Cortex of kidney (tissue), 1 donor: ENCODE measurements at places on chromosomes 4 and X.

DNA sequence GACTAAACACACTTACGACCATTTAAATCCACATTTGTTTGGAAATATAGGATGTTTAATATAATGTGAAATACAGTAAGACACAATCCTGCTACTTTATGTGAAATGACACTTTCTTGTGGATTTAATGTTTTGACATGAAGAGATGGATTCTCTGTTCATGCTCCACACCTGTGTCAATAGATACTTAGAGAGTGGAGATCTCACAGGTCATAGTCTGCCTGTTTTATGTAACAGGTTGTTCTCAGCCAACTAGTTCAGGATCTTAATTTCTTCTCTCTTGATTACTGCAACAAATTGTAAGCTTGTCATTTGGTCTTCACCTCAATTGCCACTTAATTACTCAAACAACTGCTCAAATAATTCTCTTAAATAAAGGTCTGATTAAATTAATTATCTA lies 1621.2 kb downstream of the PCDH7 start:
- no peak for DNase-seq

- no peak for DNase-seq
Measured at GRCh38 chr4:188492886-188493285, 353.6 kb downstream of the TRIML1 start.

DNA sequence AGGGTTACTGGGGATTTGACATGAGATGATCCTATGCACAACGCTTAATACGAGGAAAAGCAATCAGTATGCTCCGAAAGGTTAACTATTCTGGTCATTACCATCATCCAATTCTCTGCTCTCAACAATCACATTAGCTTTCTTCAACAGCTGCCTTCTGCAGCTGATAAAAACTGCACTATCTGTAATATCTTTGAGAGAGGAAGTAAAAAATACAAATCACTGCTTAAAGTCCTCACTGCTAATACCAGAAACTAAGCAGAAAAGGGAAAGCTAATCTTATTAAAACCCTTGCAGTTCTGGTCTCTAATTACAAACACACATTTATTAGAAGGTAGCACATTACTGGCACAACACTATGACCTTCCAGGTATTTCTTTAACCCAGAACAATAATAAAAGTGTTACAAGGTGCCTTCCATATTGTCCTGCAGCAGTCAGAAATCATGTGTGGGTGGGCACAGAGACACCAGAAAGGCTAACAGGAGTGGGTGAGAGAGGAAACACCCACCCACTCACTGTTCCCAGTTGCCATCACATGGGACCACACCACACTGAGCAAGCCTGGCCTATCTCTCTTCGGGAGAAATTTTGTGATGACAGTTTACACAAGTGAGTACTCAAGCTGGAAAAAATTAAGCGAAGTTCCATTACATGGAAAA lies 71.0 kb downstream of the RELL1 start:
- DNase-seq, result no peak

- DNase-seq, result no peak
Measured at GRCh38 chr4:100519205-100519604, 1.4 kb upstream of the EMCN start.

GRCh38 chrX:153602601-153603000 lies 3.7 kb upstream of the CCNQ start:
- no peak for DNase-seq

DNA sequence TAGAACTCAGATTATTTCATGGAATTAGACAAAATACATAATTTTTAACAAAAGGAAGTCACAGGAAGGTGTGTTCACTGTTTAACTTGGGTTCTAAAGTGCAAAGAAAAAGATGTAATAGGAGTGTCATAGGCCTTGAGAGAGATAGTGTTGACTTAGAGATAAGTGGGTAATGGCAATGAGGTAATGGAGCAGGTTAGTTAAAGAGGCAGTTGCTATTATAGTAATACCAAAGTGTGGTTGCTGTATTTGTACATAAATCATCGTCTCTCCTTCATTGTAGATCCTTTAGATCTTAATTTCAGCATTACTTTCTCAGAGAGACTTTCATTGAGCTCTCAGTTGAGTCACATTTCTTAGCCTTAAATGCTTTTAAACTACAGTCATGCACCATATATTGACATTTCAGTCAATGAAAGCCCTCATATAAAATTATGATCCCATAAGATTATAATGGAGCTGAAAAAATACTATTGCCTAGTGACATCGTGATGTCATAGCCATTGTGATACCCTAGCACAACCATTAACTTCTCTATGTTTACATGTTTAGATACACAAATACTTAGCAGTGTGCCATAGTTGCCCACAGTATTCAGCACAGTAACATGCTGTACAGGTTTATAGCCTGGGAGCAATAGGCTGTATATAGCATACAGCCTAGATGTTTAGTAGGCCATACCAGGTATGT lies 245.4 kb downstream of the ADGRL3 start:
- DNase-seq, result no peak

- DNase-seq, result no peak
Measured at GRCh38 chr4:154194649-154195048, 296.9 kb downstream of the DCHS2 start.

- DNase-seq, result no peak
Measured at GRCh38 chr4:100348473-100348872, 158.2 kb upstream of the DDIT4L start.

- no peak for DNase-seq
Measured at GRCh38 chrX:100975212-100975611, 5.7 kb downstream of the ARL13A start.

GRCh38 chr4:103100691-103101090 lies 1.1 kb upstream of the BDH2 start:
- no peak for DNase-seq

- no peak for DNase-seq
Measured at GRCh38 chr4:13449590-13449989, 34.5 kb downstream of the RAB28 start.

GRCh38 chr4:46459308-46459707 lies 69.4 kb upstream of the GABRA2 start:
- no peak for DNase-seq

GRCh38 chrX:4547213-4547836 lies 833.9 kb upstream of the PRKX start:
- no peak for DNase-seq

- DNase-seq, result no peak
Measured at GRCh38 chrX:87376896-87377295, 140.7 kb upstream of the KLHL4 start.

DNA sequence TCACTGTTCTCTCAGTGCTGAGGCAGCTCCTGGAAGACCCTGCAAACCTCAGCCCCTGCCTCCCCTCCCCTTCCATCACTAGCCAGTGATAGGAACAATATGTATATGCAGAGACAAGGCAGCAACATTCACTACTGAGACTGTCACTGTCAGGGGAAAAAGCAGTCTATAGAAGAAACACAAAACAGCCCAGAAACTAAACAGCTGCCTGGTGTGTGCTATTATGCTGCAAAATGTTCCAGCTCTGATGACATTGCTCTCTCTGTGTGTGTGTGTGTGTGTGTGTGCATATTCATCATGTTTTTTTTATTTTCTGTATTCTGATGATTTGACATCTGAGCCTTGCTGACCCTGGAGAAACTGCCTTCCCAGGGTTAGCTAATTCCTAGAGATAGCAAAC lies 147.2 kb downstream of the SPATA18 start:
- no peak for DNase-seq

DNA sequence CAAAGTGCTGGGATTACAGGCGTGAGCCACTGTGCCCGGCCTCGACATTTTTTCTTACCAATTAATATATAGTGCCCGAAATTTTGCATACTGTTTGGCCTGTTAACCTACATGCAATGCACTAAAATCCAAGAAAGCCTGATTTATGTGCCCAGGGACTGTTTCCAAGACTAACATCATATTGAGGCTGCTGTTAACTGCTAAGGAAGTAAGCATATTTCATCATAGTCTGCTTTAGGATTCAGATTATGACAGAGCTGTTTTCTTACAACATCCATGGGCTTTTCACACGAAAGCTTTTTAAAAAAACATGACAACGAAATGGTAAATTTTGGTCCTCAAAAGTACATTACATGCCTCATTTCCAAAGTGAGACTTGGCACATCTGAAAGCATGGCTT lies 84.4 kb downstream of the STOX2 start:
- DNase-seq, result no peak

DNA sequence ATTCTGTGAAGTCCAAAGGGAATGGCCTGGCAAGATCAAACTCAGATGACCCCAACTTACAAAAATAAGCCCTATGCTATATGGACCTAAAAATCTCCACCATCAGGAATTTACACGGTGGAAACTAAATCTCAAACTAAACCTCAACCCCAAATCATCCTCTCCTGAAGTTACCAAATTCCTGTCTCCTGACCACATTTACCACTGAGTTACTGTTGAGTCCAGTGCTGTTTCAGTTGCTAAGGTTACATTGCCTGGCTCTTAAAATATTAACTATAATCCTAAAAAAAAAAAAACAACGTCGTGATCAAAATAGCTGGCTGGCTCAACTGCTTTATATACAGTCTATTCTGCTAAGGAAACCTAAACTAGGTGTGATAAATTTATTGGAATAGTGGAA lies 315.2 kb upstream of the SLIT2 start:
- DNase-seq, result no peak

GRCh38 chr4:138841343-138841742 lies 174.2 kb upstream of the NOCT start:
- no peak for DNase-seq

DNA sequence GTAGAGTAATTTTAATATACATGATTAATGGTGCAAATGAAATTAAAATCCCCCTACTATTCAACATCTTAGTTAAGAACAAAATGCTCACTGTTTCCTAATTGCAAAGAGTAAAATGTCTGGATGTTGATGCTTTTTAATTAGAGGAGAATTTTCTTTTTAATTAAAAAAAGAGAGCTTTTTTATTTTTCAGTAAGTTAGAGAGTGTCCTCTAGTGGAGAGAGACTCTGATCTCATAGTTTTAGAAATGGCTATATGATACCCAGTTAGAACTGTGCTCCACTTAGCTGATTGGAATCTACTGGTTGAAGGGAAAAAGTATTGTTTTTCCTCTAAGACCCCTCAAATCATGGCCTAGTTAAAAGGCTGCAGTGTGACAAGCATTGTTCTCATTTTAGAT lies 312.0 kb upstream of the MAGEB2 start:
- no peak for DNase-seq

DNA sequence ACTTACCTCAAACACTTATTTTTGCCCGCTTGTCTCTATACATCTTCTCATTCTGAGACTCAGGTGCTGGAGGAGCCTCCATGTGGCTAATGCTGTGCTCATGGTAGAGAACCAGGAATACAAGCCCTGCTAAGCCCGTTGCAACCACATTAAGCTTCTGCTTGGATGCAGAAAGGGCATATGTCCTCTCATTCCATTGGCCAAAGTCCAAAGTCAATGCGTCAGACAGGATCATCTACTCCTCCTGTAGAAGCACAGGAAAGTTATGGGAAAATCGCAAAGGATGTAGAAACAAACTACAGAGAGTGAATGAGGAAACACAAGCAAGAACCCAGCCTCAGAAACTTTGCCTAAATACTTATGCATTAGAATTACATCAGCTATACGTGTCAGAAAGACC lies 124.5 kb upstream of the AGA start:
- no peak for DNase-seq

GRCh38 chr4:123871341-123871740 lies 474.7 kb downstream of the SPRY1 start:
- no peak for DNase-seq

DNA sequence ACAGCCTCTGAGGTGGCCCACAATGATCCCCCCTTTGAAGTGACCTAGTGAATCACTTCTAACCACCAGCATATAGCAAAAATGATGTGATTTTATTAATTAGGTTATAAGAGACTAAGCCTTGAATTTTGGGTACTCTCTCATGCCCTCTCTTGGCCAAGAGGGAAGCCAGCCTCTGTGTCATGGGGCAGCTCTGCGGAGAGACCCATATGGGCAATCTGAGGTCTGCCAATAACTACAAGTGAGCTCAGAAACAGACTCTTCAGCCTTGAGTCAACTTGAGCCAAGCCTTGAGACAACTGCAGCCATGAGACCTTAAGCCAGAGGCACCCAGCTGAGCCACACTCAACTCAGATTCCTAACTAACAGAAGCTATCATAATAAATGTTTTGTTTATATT lies 45.7 kb downstream of the MANBA start:
- DNase-seq, result no peak

DNA sequence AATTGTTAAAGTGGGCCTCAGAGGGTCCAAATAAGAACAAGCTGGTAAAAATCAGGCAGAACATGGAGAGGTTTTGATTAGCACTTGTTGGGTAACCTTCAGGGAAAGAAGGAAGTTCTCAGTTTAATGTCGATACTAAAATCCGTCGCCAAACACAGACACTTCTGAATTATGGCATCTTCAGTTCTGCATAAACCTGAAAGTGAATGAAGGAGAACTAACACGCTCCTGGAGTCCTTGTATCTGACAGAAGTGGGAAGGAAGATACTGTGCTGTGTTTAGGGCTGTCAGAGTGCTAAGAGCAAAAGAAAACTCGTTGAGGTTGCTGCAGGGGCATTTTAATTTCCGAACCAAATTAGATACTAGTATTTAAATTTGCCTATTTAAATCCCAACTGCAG lies 106.2 kb downstream of the TMA16 start:
- no peak for DNase-seq

DNA sequence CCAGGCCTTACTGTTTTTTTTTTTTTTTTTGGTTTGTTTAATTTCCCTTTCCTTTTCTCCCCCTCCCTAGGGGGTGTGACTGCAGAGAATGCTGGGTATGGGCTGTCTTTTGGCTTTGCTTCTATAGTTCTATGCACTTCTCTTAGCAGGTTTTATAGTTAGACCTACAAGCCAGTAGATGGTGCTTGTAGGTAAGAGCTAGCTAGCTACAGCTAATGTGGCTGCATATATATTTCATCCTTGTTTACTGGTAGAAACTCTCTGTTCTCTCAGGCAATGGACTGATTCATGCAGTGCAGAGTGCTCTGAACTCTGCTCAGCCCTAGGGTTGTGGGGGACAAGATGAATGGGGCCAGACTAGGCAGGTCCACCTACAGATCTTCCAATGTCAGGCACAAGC lies 246.4 kb downstream of the SH2D1A start:
- no peak for DNase-seq

DNA sequence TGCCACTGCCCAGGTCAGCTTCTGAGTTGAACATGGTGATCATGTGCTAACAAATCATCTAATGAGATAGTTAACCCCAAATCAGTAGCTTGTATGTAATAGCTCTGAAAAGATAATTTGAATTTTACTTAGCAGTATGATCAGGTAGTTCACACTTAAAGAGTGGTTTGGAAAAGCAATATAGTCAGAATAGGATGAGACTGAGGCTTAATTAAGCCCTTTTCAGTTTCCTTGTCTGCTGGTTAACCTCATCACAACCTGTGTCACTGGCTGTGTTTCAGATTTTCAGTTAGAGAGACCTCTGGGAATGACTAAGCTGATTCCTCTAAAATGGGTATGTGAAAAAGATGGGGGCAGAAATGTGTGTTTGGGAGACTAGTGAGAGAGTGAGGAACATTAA lies 38.1 kb downstream of the GPR174 start:
- no peak for DNase-seq
